Stimulated activated CD4-positive, alpha-beta T cell treated with anti-CD3 and anti-CD28 coated beads, Interleukin-15, amount 100 ng/mL, for 1 hour (primary cell): ENCODE measurements at places on chromosomes 13 and 19.

GRCh38 chr13:105107781-105108180, 1427.7 kb downstream of the EFNB2 start:
- DNase-seq: no peak

DNA sequence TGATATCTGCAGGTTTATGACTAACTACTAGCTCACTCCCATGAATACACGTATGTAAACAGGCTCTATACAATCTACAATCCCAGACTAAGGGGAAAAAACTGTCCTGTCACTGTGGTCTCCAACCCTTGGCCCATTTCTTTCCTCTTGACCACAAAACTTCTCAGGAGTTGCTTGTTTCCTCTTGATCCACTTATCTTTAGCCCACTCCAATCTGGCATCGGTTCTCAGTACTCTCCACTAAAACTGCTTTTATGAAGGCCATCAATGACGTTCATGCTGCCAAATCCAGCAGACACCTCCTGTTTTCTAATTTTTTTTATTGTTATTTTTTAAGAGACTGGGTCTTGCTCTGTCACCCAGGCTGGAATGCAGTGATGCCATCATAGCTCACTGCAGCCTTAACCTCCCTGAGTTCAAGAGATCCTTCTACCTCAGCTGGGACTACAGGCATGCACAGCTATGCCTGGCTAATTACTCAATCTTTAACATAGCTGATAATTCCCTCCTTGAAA, 31.9 kb upstream of the USPL1 start:
- DNase-seq: no peak

DNA sequence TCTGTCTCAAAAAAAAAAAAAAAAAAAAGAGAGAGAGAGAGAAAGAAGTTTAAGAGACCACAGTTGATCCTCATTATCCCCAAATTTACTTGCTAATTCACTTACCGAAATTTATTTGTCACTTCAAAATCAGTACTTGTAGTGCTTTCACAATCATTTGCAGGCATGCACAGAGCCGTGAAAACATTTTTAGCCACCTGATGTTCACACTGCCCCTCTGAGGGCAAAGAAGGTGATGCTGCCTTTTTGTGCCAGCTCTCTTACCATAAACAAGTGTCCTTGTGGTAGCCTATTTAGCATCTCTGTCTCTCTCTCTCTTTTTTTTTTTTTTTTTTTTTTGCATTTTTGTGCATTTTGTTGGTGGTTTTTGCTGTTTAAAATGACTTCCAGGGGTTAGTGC, 24.1 kb upstream of the CASP14 start:
- no peak for DNase-seq

- DNase-seq: no peak
Measured at GRCh38 chr13:48009284-48009683, 8.2 kb upstream of the SUCLA2 start.

- DNase-seq: no peak
Measured at GRCh38 chr13:110263888-110264287, 43.1 kb downstream of the COL4A1 start.

- no peak for DNase-seq
Measured at GRCh38 chr19:10219678-10220077, 11.5 kb downstream of the S1PR2 start.

- no peak for DNase-seq
Measured at GRCh38 chr13:91212231-91212630, 135.3 kb upstream of the MIR17HG start.

GRCh38 chr19:18839465-18840287, 7.9 kb downstream of the UPF1 start:
- DNase-seq: no peak

- DNase-seq: peak; percentile 36
Measured at GRCh38 chr19:861756-862580, 2.5 kb downstream of the CFD start.

DNA sequence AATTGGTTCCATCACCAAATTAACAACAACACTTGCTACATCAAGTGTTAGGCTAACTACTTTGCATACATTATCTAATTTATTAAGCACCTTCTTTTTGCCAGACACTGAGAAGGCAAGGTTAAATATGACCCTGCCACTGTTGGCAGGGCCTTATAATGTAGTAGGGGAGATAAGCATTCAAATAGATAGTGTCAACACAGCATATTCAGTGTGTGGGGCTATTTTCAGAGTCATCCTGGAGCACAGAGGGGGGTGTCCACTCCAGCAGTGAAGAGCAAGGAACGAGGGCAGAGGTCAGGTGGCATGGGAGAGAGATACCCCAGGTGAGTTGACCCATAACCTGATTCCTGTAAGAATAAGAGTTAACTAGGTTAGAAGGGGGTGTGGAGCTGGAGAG, 121.6 kb downstream of the COG6 start:
- DNase-seq: no peak

DNA sequence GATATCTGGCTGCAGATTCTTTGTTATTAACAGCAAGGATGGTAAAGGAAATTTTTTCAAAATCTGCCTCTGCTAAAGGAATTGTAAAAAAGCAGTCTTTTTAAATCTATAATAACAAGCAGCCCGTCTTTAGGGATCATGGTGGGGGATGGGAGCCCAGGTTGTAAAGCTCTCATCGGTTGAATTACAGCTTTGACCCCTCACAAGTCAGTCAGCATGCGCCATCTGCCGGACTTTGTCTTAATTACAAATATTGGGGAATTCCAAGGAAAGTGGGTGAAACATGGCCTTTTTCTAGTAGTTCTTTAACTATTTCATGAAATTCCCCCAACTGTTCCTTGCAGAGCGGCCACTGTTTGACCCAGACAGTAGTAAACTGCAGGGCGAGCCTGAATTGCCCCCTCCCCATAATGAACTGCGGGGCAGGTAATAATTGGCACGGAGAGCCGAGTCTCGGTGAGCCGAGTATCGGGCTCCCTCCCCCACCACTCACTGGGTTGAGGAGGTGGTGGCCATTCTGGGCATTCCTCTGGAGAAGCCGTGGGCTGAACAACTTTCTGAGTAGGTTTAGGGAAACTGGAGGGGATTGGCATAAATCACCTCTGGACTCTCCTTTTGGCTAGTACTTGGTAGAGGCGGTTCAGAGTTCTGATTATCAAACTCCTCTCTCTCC, 11.6 kb downstream of the ZNF578 start:
- no peak for DNase-seq

GRCh38 chr19:8336660-8337059, 6.4 kb downstream of the KANK3 start:
- DNase-seq: no peak

DNA sequence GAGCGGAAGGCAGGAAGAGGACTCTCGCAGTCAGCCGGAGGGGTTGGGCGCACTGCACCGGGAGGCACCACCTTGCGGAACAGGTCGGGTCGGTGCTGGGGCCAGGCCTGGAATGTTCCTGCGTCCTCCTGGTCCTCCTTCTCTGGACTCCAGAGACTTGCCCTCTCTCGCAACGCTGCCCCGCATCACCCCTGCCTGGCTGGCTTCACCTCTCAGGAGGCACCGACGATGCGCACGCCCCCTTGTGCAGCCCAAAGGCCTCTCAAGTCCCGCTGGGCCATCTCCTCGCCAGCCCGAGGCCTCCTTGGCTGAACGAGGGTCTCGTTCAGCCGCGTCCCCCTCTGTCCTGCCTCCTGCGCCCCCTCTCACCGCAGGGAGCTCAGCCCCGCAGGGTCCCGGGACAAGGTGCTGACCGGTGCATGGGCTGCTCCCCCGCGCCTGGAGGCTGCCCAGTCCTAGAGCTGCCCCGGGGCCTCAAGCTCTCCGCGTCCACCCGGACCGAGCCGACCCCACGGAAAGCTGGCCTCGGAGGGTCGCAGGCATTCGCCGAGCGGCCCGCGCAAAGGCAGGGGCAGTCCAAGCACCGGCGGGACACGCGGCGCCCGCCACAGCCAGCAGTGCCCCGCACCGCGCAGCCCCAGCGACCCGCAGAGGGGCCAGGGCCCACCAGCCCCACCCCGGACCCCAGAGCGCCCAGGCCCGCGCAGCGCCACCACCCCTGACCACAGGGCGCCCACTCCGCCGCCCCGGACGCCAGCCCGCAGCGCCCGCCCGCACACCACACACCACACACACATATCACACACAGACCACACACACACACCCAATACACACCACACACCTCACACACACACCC, 133.8 kb downstream of the CRYL1 start:
- no peak for DNase-seq

DNA sequence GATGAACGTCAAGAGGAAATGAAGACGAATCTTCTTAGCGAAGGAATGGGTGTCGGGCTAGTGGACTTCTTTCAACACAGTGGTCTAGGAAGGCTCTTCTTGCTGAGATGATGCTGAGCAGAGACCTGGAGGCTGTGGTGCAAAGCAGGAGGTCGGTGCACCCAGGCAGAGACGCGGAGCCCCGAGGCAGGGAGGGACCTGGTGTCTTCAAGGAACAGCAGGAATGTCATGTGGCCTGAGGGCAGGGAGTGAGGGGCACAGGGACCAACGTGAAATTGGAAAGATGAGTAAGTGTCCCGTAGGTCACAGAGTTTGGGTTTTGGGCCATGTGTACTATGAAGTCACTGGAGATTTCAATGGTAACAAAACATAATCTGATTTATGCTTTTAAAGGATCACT, 11.4 kb upstream of the CDC42EP5 start:
- DNase-seq: no peak

GRCh38 chr13:105665284-105665683, 870.2 kb downstream of the EFNB2 start:
- no peak for DNase-seq

DNA sequence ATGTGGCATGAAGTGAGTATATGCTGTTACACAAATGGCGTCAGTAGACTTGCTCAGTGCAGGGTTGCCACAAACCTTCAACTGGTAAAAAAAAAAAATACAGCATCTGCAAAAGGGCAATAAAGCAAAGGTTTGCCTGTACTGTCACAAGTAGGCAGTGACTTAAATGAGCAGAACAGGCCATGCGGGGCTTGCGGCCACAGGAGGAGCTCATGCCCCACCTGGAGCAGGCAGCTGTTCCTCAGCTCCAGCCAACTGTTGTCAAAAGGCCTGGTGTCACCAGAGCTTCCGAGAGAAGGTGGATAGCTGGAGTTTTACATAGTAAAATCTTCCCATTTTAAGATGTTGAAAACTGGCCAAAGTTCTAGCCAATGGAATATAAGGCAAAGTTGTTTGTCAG, 7.7 kb downstream of the ATP7B start:
- DNase-seq: no peak

DNA sequence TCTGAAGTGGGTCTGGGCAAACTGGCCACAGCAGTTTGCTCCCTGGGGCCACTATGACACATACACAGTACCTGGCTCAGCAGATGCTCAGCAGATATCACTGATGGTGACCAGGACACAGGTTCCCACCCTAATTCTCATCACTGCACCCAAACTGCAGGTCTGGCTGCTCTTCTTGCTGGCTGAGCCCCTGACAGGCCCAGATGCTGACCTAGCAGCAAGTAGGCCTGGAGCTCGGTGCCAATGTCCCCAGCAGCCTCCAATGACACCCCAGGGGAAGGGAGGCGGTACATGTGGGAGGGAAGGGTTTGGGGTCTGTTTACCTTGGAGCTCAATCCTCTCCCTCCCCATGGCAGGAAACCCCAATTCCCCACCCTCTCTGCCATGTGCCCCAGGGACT, 5.1 kb downstream of the UBE2S start:
- no peak for DNase-seq

DNA sequence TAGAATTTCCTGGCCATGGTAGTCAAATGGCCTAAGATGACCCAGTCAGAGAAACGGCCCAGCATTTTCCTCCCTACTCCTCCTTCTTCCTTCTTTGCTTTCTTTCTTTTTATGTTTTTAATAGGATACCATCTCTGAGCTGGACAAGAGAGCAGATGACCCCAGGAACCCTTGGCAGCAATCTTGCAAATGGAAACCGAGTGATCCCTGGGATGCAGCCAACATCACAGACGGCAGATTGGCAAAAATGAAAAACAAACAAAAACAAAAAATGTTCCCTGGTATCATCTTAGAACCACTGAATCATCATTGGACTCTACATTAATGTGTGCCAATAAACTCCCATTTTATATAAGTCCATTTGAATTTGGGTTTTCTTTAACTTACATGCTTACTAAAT, 424.4 kb downstream of the FGF14 start:
- DNase-seq: no peak

DNA sequence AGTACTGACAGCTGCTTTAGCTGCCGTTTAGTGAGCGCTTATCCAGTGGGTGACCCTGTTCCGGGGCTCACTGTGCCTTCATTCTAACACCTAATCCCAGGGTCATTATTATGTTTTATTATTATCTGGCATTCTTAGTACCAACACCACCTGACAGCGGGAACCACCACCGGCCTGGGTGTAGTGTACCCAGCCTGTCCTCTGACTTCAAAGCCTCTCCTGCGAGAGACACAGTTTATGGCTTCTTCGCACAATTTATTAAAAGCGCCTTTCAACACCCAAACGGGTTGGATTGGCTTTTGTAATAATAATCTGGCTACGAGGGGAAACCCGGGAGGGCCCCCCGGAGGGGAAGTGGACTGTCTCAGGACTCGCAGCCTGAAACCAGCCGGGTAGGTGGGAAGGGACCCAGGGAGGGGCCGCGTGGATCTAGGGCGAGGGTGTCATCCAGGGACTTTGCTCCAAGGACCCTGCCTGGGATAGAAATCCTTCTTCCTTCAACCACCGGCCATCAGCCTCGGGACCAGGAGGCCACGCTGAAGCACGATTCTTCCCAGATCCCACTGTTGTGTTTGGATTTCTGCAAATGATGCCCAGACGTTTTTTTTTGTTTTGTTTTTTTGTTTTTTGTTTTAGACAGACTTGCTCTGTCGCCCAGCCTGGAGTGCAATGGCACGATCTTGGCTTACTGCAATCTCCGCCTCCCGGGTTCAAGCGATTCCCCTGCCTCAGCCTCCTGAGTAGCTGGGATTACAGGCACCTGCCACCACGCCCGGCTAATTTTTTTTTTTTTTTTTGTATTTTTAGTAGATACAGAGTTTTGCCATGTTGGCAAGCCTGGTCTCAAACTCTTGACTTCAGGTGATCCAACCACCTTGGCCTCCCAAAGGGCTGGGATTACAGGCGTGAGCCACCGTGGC, 1.6 kb upstream of the ZBTB7A start:
- no peak for DNase-seq

DNA sequence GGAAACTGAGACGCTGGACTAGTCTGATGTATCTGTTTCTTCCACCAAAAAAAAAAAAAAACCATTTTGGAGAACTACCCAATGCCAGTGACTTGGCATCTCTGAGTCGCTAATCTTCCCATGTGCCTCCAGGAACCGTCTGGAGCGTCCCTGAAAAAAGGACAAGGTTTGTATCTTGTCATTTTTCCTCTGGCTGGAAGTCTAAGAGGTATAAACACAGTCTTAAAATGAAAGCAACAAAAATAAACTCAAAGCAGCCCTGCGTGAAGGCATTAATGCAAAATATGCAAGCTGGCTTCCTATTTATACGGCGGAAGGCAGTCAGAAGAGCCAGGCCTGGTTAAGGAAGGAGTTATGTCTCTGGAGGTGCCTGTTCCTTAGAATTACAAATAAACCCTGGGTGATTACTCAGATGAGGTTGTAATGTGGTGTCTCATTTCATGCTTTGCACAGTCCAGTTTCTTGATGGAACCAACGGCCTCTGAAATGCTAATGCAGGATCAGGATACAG, 20.3 kb downstream of the ACTN4 start:
- DNase-seq: no peak

GRCh38 chr13:36706755-36707154, 32.9 kb downstream of the SERTM1 start:
- no peak for DNase-seq
